ENCODE measurements at places on chromosomes 11 and 22.

GRCh38 chr11:123654566-123655081, at the start of gene SCN3B:
Gene SCN3B, minus strand, starts transcription at chr11:123654624. Its CDS starts 823 bp downstream, at chr11:123653801.
- no peak for DNase-seq

DNA sequence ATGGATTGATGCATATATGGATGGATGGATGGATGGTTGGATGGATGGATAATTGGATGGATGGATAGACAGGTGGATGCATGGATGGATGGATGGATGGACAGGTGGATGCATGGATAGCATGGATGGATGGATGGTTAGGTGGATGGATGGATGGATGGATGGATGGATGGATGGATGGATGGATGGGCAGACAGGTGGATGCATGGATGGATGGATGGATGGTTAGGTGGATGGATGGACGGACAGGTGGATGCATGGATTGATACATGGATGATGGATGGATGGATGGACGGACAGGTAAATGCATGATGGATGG, 52.5 kb downstream of the MACROD1 start:
- no peak for DNase-seq

DNA sequence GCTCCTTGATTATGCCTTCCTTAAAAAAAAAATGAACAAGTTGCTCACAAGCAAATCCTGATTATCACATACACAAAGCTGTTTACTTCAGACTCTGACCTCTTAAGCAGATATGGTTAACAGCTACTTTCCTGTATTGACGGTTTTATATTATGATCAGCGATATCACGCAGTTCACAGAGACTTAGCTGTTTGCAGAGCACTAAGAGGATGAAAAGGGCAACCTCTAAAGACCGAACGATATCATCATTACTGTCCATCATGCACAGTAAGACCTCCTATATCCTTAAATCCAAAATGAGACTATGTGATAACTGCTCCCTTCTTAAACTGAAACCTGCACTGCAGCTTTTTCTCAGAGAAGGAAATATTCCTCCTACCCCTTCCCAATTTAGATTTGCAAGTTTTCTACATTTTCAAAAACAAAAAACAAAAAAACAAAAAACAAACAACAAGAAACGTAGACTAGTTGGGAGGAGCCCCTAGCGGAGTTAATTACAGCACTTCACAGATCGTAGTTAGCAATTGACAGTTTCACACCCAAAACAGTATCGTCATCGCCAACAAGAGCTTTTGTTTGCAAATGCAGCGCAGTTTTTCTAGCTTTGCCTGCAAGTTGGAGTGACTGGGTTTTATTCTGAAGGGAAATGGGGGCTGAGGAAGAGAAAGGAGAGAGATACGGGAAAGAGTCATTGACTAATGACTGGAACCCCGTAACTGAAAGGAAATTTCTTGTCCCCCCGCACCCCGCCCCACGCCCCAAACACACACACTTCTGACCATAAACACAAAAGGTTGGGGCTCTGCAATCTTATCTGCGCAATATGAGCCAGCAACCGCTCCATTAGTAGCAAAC, 1.2 kb downstream of the DDX6 start:
- peak; percentile 77 for DNase-seq

DNA sequence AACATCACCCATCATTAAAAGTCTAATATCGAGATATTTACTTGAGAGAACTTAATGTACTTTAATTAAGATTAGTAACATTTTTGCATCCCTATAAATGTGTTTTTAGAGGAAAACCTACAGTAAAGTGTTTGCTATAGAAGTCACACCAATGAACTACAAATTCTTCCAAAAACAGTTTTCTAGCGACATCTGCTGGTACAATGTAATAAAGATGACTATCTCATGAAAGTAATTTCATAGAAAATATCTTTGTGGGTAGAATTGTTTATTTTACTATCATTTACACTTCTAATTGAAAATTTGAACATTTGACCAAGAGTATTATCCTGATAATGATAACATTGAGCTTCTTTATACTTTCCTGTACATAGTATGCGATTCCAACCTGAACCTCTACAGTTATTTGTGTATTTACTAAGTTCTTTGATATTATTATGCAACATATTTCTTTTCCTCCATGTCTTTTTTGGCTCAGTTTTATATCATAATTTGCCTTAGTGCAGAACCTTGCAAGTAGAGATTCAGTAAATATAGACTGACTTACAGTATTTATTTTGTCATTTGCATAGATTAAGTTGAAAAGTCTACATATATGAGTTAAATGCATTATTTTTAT, 252.7 kb downstream of the TMEM135 start:
- no peak for DNase-seq

- no peak for DNase-seq
Observed at GRCh38 chr11:9852465-9852864, 188.6 kb downstream of the SWAP70 start.

DNA sequence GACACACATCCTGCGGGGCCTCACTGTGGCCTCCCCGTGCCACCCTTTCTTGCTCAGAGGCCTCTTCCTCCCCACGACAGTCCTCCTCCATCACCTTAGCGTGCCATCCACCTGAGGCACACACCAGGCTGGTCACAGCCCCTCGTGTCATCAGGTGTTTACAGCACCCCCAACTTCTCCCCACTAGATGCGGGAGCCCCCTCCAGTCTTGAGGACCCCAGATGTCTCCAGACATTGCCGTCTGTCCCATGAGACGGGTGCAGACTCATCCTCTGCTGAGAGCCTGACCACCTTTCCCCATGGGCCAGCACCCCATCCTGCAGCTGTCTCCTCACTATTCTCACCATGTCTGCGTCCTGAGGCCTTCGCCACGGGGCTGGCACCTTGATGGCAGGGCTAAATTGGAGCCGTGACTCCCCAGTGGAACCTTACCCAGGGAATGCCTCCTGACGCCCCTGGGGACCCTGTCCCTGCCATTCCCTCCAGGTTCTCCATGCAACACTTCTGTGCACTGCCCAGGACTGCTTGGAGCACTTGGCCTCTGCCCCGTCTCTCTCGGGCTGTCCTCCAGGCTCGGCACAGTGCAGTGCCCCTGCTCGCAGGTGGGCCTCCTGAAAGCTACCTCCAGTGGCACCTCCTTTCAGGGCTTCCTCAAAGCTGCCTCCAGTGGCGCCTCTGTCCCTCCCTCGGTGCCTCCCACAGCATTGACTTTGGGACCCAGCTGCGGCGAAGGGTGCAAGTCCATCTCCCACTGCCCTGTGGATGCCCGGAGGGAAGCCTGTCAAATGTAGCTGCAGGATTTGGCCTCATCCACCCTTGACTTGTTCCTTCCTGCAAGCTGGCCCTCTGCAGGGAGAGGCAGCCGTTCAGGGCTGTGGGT, 1386.8 kb downstream of the BRD1 start:
- DNase-seq, result no peak

DNA sequence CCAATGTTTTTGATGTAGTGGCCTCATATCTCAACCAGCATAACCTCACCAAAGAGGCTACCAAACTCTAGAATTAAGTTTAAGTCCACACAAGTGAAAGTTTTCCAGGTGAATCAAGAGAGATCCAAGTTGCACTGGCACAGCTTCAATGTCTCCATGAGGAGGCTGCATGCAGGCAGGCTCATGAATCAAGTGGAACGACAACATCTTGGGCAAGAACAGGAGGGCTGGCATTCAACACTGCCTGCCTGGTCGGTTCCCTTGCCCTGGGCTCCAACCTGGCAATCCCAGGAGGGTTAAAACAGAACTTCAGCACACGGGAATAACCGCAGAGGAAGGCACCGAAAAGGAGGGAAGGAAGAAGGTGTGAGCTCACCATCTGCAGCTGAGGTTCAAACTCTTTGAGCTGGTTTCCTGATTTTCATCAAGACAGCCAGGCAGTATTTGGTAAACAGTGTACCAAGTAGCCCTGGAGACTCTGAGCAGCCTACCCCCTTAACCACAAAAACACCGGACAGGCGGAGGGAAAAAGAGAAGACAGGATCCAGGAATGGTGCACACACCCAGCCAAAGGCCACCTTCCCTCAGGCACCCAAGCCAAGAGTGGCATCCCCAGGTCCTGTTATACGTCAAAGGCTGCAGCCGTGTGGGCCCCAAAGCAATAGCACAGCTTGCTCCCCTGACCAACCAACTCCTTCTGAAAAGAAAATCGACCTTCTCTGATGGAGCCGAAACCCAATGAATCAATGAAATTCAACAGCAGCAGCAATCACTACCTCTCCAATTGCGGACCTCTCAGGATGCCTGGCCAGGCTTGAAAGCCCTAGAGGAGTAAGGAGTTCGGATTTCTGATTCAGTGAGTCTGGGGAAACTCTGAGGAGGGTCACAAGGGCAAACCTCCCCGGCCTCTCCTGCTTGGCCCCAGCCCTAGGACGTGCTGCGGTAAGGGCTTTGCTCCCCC, 1.3 kb downstream of the PACSIN2 start:
- no peak for DNase-seq

GRCh38 chr11:74520927-74521665, 27.6 kb upstream of the LIPT2 start:
- DNase-seq, result no peak
